PC-9 (cell line): ENCODE measurements at places on chromosomes 13 and 19. TPM values are rescaled to one million over a fixed set of nuclear protein-coding genes. Genes with fewer than 3 reads are reported as not detected.

- no peak overlapping the region for H3K27ac ChIP-seq
- no peak for DNase-seq
- no peaks in the 10 kb centered on the region for H3K27me3 ChIP-seq
- H3K4me1 ChIP-seq: peaks cover 18% of the 10 kb centered on the region
Observed at GRCh38 chr13:27774651-27775050, 17.6 kb upstream of the GSX1 start.

Gene APLP1
- total RNA-seq: 2.0 and 2.1 TPM in 2 replicates

Gene NTN5
- total RNA-seq: 2.9 and 7.4 TPM in 2 replicates

- peak; percentile 66 for DNase-seq
- H3K36me3 ChIP-seq: no peaks in the 10 kb centered on the region
- H3K4me1 ChIP-seq: 0 out of 2 replicates have a peak, but pooled peaks cover 7% of the 10 kb centered on the region
- H3K4me3 ChIP-seq: peak overlapping the region; percentile 62
- peaks cover 17% of the 10 kb centered on the region for H3K27me3 ChIP-seq
Observed at GRCh38 chr13:74135326-74136083, 1.3 kb upstream of the KLF12 start.

DNA sequence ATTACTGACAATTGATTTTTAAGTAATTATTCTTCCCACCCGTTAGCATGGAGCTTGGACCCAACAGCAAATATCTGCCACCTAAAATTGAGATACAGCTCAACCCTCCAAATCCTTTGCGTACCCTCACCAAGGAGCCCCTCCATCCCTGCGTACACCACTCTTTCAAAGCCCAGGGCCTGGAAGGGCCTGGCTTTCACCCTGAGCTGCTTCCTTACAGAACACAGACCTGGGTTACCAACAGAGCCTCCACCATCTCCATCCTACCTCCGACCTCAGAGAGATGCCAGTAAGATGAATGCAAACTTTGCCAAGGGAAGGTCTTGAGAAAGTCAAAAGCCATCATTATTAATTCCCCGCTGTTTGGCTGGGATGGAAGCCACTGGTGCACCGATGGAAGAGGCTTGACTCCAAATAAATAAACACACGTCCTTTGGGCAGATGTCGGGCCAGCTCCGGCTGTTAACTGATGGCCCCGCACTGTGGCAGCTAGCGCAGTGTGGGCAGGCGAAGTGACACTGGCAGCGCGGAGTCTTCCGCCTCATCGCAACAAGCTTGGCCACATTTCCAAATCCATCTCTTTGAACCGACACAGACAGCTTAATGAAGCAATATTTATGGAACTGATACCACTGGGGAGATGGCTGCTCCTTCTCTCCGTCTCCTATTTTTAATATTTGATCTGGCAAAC, 150.2 kb upstream of the VSTM2B start:
- no peaks in the 10 kb centered on the region for H3K4me1 ChIP-seq
- no peak overlapping the region for H3K4me3 ChIP-seq
- H3K36me3 ChIP-seq: no peaks in the 10 kb centered on the region
- peaks cover 73% of the 10 kb centered on the region for H3K27me3 ChIP-seq
- no peak overlapping the region for H3K27ac ChIP-seq
- DNase-seq: no peak

DNA sequence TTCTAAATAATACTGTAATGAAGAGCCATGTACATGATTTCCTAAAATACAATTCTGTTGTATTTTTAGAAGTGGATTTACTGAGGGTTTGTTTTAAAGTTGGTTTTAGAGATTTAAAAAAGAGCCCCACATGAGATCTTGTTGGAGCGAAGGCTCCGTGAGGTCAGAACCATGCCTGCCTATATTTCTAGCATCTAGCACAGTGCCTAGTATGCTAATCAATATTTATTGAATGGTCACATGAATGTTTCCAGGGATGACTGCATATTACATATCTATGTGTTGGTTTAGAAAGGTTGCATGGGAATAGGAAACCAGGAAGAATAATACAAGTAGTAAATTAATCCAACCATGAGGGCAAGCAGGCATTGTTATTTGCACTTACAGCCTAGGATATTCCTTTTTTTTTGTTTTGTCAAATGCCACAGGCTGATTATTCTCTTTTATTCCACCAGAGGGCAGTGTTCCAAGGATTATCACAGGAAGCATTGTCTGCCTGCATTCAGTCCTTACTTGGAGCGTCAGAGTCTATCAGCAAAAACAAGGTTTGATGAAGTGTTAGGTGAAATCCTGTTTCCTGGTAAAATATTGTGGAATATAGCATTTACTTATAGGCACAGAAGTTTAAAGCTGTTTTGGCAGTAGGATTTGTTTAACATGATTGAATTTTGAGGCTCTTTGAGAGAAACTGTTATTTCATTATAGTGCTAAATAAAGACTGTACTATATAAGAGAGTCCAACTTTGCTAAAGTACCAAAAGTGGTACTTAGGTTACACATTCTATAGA, 46.8 kb downstream of the COG3 start:
- peaks cover 4% of the 10 kb centered on the region; the same call in 1 of the 2 replicates for H3K4me1 ChIP-seq
- no peaks in the 10 kb centered on the region for H3K27me3 ChIP-seq
- H3K36me3 ChIP-seq: peaks cover 46% of the 10 kb centered on the region
- H3K4me3 ChIP-seq: no peak overlapping the region

DNA sequence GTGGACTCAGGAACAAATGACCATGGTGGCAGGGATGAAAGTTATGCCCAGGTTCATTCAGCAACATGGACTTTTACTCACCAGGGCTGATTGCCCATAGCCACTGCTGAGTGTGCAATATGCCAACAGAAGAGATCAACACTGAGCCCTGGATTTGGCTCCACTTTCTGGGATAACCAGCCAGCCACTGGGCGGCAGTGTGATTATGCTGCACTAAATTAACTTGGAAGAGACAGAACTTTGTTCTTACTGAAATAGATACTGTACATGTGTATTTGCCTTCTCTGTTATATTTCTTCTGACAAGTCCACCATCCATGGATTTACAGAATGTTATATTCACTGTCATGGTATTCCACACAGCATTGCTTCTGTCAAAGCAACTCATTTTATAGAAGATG, 257.4 kb downstream of the TDRD3 start:
- H3K4me3 ChIP-seq: no peak overlapping the region
- peak; percentile 10 for DNase-seq
- H3K4me1 ChIP-seq: no peaks in the 10 kb centered on the region
- H3K27me3 ChIP-seq: no peaks in the 10 kb centered on the region
- no peak overlapping the region for H3K27ac ChIP-seq

DNA sequence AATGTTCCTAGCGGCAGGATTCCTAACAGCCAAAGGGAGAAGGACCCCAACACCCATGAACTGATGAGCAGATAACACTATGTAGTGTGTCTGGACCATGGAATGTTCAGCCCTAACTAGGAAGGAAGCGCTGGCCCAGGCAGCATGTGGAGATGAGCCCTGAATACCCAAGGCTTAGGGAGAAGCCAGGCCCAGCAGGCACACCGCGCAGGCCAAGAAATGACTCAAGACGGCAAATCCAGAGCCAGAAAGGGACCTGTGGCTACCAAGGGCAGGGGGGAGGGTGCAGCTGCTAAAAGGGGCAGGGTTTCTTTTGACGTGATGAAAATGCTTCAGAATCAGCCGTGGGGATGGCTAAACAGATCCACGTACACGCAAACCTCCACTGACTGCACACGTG, 20.7 kb upstream of the TINCR start:
- no peak overlapping the region for H3K27ac ChIP-seq
- no peaks in the 10 kb centered on the region for H3K27me3 ChIP-seq
- H3K4me3 ChIP-seq: no peak overlapping the region
- DNase-seq: no peak
- H3K4me1 ChIP-seq: no peaks in the 10 kb centered on the region
- no peaks in the 10 kb centered on the region for H3K36me3 ChIP-seq

Gene CALR3
- total RNA-seq: not detected in 2 replicates
